Stimulated activated CD8-positive, alpha-beta memory T cell treated with anti-CD3 and anti-CD28 coated beads, Interleukin-12 subunit alpha, Interleukin-12 subunit beta, amount 100 ng/mL, for 1 hour (primary cell): ENCODE measurements at places on chromosomes 11 and 22.
A peak's percentile ranks its signal among the peaks of the same experiment; 100 is the strongest.

DNA sequence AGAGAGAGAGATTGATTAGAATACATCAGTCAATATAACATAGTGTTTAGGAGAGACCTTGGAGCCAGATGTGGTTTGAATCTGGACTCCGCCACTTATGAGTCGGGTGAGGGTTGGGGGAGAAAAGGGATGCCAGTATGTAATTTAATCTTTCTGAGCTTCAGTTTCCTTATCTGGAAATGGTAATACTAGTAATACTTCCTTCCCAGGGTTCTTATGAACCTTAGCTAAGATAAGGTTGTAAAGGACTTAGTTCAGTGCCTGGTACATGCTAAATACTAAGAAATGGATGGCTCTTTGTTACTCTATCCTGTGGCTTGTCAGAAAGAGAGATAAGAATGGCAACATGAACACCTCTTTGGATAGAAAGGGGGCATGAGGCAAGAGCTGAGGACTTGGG, 226.1 kb upstream of the NARS2 start:
- DNase-seq: no peak

DNA sequence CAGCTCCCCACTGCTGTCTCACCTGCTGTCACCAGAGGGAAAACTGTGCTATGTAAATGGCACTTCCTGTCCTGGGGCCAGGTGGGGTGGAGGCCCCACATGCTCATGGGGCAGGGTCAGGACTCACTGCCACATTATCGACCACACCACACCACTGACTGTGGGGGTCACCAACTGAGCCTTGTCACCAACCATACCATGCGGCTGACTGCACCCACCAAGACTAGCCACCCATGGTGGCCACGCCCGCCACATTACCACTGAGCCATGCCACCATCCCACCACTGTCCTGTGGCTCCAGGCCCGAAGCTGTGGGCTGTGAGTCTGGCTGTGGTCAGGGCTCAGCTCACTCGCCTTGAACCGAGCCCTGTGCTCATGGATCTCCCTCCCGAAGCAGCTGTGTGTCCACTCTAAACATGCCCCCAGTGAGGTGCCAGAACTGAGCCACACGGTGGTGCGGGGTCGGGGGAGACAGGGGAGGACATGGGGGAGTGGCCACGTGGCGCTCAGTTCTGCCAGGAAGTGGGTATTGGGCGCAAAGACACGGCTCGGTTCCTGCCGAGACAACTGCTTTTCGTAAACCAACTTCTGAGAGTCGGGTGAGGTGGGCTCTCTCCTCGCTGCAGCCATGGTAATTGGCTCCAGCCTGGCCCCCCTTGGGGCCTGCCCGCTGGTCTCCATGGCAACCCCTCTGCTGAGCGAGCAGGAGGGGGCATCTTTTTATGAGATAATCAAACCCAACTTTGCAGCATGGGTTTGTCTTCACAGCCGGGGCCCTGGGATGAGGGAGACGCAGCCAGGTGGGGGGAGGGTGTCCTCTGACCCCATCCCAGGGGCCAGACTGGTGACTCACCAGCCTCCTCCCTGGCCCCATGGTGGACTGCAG, 23.2 kb downstream of the RTN4R start:
- DNase-seq: peak; percentile 33

DNA sequence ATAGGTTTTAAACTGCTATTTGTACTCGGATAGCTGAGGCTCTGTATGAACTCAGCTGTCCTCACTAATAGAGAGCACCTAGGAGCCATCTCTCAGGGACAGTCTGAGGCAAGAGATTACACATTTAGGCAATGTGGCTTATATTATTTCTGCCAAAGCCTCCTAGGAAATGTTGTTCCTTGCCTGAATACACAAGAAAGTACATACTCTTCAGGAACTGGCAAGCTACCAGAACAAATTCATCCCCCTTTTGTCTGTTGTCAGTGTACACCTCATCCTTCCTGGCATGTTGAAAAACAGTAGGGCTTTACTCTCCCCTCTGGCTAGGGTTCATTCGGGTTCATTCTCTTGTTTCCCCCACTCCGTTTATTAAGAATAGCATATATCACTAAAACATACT, 615.9 kb upstream of the FAT3 start:
- no peak for DNase-seq

DNA sequence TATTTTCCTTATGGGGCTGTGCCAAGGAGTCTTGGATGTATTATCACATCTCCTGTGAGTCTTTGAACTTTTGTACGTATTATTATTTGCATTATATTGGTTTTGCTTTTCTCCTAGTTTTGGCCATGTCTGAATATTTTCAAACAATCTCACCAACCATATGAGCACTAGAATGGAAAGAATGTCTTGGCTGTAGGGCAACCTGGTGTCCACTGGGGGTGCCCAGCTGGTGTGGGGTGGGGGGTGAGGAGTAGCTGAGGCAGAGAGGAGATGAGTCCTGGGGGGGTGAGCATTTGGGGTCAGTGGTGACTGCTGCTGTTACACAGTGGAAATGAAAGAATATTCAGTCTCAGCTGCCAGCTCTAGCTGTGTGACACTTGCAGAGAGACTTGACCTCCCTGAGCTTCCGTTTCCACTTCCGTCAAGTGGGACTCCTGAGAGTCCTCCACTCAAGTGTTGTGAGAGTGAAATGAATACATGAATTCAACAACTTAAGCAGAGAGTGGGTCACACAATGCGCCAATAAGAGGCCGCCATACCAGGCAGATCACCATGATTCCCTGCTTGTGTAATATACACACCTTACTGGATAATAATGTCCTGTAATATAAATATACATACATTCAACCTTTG, 12.7 kb upstream of the PVALB start:
- no peak for DNase-seq

DNA sequence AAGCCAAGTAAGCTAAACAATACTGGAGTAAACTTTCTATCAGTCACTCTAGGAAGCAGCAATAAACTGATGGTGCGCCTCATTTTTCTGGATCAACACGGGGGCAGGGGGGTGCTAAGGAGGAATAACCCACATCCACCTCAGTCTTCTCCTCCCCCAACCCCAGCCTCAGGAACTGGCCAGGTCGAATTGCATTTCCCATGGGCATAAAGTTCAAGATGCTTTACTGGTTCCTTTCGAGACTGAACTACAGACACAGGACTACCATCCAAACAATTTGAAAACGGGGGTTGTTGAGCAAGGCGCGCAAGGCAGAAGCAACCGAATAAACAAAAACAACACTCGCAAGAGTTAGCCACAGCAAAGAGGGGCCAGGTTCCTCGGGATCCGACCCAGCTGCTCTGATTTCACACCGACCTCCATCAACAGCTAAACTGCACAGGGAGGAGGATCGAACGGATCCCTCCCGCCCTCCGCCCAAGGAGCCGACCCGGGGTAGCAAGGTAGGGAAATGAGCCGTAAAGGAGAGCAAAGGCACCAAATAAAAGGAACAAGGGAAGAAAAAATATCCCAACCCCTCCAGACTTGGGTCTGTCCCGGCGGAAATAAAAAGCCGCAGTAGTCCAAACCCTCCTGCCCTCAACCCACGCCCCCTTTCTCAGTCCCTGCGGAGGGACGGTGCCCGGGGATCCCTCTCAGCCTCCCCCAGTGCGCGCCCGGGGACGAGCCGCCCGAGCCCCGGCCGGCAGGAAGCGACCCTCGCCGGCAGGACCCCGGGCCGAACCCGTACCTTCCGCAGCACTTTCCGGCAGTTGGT, 801 bp downstream of the SESN3 start:
- no peak for DNase-seq

GRCh38 chr22:37288521-37288920, 6.2 kb downstream of the CYTH4 start:
- no peak for DNase-seq

DNA sequence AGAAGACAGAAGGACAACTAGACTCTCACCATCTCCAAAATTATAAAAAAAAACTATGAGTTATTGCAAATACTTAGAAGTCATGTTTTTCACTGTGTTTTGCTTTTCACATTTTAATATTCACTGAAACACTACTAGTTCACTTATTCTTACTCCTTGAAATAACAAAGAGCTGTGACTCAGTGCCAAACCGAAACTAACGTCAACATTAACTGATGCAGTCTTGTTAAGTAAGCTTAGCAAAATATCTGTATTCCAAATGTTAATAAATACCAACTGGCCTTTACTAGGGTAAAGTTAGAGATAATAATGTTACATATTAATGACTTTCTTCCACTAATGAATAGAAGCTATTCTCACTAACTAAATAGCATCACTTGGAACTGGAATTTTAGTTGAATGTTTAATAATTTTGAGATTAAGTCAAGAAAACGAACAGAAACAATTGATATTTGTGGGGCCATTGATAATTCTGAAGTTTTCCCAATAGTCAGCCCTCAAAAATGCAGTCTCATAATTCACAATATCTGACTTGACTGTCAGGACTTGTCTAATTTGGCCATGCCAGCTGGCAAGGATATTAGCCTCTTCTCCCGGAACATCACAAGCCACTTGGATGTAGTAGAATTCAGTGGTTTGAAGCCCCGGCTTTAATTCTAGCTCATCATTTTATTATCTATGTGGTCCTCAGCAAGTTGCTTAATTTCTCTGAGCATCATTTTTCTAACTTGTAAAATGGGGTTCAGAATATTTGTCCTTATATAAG, 230.1 kb upstream of the DDI1 start:
- no peak for DNase-seq

GRCh38 chr11:106939157-106939556, 79.1 kb downstream of the GUCY1A2 start:
- no peak for DNase-seq

- DNase-seq: no peak
These were observed 42.2 kb upstream of the FAM181B start for GRCh38 chr11:82775736-82776346.

DNA sequence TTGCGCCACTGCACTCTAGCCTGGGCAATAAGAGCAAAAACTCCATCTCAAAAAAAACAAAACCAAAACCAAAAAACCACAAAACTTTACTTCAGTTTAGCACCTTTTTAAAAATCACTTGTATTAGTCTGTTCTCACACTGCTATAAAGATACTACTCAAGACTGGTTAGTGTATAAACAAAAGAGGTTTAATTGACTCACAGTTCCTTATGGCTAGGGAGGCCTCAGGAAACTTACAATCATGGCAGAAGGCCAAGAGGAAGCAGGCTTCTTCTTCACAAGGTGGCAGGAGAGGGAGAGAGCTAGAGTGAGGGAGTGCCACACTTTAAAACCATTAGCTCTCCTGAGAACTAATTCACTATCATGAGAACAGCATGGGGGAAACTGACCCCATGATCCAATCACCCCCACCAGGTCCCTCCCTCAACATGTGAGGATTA, 261.3 kb downstream of the TMEM135 start:
- no peak for DNase-seq

DNA sequence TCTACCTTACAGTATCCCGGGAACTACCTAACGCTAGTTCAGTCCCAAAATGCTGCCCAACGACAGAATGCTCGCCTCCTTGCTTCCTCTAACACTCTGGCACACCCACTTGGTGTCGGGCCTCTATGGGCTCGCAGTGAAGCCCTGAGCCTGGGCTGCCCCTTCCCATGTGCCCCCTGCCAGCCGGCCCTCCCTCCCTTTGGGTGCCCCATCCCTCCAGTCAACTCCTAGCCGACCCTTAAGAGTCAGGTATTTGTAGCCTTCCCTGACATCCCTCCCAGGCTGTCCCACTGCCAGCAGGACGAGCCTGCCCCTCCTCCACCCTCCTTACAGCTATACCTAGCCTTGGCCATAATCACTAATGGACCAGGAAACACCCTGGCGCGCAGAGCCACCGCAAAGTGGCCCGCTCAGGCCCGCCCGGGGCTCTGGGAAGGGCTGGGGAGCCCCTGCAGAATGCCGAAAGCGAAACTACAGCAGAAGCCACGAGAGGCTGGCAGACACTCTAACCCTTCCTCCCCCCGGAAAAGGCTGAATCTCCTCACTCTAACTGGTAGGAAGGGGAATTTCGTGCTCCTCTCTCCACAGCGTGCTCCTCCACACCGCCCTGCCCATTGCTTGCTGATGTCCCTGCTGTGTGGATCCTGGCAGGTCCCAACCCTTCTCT, 8.2 kb downstream of the CBX7 start:
- DNase-seq: peak; percentile 35

- DNase-seq: no peak
These were observed 69.2 kb downstream of the ISX start for GRCh38 chr22:35135165-35135564.

DNA sequence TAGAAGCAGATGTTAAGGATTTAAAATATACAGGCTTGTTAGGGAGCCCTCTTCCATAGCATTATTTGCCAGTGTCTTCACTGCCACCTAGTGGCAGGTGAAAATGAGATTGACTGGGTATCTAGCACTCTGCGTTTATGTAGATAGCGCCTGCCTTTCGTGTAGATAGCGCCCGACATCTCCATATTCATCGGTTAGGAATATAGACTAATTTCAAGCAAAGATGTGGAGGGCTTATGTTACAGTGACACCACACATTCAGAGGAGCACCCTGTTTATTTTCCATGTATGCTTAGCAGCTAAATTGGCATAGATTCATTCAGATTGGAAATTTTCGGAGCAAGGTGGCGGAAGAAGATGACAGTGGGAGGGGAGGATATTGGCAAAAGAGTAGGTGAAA, 72.0 kb downstream of the SLC5A12 start:
- no peak for DNase-seq

- no peak for DNase-seq
These were observed 17.2 kb downstream of the KIAA1671 start for GRCh38 chr22:24969560-24970301.

DNA sequence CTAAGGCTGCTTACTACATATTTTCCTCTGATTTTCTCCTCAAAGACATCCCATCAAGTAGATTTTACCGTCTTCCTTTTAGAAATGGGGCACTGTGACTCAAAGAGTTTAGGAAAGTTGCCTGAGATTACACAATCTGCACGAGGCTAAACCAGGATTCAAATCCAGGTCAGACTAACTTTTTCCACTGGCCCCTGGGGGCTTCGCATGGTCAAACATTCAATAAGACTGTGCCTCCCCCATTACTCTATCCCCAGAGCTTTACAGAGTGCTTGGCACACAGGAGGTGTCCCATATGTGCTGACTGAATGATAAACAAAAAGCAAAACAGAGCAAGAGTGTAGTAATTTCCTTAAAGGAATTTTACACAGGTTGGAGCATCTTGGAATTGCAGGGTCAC, 118.1 kb upstream of the TEAD1 start:
- no peak for DNase-seq

- DNase-seq: no peak
These were observed 59.4 kb downstream of the DDI1 start for GRCh38 chr11:104095791-104096190.

DNA sequence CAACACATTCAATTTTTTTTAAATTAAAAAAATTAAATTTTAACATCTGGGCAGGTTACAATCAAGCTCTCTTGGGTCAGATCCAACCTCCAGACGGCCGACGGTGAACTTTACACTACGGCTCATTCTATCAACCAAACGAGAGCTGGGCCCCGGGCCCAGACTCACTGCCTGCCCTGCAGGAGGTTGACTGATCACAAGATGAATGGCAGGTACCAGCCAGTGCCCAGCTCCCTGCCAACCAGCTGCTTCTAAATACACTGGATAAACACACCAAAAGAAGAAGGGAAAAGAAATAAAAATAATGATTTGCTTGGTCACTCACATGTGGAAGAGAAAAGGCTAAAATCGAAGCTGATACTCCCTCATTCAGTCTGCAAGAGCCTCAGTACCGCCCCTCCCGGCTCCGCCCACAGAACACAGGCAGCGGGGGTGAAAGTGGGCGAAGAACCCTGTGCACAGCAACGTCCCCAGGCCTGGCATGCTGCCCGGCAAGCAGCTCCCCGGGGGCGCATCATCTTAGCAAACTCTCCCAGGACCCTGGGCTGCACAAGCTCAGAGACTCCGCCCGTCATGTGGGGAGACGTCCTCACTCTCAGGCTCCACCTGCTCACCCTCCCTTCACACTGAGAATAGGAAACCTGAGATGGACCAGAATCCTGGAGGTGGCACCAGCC, 303.4 kb downstream of the SHANK2 start:
- DNase-seq: no peak
